ENCODE measurements at places on chromosomes 11 and 22.

DNA sequence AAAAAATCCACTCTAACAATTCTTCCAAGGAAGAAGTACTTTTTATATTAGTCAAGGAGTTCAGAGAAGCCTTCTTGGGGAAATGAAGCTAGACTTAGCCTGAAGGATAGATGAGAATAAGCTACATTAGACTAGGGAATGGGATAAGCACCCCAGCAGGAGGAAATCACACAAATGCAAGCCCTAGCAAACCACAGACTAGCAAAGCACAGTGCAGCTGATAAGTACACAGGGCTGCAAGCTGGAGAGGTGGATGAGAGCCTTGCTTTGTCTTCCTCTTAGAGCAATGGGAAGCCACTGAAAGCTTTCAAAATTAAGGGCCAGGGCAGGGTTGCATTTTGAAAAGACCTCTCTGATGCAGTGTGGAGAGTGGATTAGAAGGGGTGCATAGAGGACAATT is 946.2 kb downstream of the LRRC4C start:
- no peak for DNase-seq

- DNase-seq: no peak
Measured at GRCh38 chr11:44136176-44136945, 40.9 kb downstream of the EXT2 start.

GRCh38 chr11:42407341-42407740 is 904.5 kb upstream of the API5 start:
- no peak for DNase-seq

GRCh38 chr11:83403691-83404389 is 117.7 kb upstream of the CCDC90B start:
- no peak for DNase-seq

- no peak for DNase-seq
Measured at GRCh38 chr22:27422442-27422841, 379.1 kb downstream of the MN1 start.

DNA sequence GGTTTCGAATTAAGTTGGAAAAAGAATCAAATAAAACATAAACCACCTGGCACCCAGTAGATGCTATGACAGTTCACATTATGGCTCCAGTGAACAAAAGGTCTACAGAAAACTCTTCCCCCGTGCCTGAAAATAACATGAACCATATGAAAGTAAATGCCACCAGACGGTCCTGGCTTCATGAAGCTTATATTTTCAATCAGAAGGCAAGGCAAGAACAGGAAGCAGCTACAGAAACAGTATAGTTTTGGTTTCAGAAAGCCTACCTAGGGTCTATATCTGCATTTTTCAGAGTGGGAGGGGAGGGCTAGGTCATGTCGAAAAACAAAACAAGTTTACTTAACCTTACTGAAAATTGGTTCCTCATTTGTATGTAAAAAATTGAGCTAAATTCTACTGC is 9.8 kb downstream of the RAB30 start:
- DNase-seq: no peak

- peak; percentile 49 for DNase-seq
Measured at GRCh38 chr11:65551572-65552387, 6.4 kb downstream of the LTBP3 start.

DNA sequence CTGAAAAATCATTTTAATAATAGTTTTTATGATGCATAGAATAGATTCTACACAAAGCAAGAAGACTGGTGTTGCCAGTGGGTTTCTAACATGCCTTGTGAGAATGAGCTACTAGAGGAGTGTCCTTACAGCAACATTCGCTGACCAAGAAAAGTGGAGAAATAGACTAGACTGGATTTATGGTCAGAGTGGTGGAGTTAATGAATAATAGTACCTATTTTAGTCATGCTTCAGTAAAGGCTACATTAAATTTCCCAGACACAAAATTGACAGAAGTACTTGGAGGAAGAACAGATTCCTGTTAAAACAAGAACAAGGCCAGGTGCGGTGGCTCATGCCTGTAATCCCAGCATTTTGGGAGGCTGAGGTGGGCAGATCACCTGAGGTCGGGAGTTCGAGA is 539.2 kb downstream of the ETS1 start:
- DNase-seq: no peak

DNA sequence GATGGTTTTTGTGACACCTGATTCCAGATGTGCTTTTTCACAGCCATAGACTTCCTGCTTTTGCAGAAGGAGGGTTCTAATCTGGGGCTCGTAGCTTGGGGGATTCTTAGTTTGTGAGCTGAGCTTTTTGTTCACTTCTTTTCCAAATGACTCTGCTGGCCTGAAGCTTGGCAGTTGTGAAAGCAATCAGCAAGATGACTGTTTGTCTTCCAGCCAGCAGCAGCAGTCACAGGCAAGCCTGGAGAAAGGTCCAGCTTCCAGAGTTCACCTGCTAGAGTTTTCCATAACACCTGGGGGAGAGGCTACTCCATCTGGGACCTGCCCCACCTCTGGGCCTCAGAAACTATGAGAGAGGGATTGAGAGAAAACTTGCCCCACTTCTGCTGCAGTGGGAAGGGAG is 4.1 kb downstream of the MARK2 start:
- DNase-seq: no peak

DNA sequence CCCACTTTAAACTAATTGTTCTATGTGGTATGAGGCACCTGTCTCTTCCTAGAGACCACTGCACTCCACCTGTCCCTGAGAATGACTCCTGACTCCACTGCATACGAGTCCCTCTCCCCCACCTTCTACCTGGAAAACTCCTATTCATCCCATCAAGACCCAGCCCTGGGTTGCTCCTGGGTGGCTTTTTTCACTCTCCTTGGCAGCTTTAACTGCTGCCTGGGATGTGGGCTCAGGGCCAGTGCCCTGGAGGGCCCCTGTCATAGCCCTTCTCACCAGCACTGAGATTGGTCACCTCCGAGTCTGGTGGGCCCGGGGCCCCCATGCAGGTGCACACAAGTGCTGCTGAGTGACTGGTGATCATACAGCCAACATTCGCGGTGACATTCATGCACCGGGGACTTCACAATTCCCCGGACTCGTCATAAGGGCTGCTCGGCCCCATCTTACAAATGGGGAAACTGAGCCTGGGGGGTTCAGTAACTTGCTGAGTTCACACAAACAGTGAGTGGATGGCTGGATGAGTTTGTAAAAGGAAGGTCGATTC is 25.9 kb upstream of the TOLLIP start:
- no peak for DNase-seq

DNA sequence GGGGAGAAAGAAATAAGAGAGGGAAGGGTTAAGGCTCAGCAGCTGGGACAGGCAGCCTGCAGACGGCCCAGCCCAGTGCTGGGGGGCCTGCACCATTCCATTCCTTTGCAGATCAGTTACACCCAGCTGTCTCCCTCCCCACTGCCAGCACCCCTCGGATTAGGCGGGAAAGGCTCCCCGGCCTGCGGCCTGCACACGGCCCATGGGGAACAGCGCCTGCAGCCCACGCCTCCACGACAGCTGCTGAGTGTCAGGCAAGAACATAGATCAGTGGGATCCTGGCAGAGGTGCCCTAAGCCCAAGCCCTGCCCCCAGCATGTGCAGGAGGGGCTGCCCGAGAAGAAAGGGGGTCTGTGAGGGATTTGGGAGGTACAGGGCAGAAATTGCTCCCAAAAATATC is 65.8 kb upstream of the MYOD1 start:
- DNase-seq: no peak

DNA sequence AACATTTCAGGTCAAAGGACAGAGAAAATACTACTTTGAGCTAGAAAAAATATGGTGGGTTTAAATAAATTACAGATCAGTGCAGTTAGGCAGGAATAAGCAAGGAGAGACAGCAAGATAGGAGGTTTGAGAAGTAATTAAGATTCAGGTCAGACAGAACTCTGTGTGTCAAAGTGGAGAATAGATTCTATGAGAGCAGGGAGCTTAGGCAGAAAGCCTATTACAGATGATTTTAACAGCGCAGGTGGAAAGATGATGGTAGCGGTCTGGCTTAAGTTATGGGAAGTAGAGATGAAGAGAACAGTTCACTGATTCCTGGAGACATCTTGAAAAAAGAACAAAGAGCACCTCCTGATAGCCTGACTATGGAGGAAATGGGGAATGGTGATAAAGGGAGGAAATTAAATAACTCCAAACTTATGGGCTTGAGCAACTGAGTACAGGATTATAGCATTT is 106.0 kb downstream of the APIP start:
- DNase-seq: no peak

- DNase-seq: no peak
Measured at GRCh38 chr11:20021771-20022362, 138.4 kb downstream of the DBX1 start.

DNA sequence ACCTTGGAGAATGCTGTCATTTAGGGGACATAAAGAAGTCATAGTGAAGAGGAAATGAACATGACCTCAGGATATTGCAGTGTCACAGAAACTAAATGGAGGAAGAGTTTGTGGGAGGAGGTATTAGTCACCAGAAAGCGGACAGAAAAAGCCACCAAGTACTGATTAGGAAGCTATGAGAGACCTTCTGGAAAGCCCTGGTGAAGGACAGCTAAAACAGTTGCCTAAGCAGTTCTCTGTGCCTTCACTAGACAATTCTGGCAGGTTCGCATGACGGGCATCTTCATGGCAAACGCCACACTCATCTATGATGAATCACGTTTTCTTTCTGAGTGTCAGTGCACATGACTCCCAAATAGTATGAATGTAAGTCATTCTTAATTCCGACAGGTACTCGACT is 325.8 kb downstream of the C11orf87 start:
- no peak for DNase-seq

GRCh38 chr22:32700191-32700882 is 101.2 kb upstream of the TIMP3 start:
- DNase-seq: no peak

- DNase-seq: no peak
Measured at GRCh38 chr22:43391306-43391705, 20.5 kb upstream of the MPPED1 start.

DNA sequence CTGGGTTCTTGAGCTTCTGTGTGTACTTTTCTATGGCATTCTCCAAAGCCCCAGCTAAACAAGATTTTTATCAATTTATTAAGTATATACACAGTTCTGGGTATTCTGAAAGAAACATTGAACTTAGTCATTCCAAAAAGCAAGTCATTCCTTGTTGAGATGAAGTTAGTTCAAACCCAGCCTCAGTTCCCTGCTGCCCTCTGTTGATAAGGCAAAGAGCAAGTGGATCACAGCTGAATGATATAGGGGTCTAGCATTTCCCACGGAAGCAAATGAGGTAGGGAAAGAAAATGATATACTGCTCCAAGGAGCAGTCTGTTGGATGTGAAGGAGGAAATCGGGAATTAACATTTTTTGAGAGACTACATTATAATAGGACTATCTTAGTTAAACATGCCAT is 841.8 kb upstream of the TENM4 start:
- no peak for DNase-seq

DNA sequence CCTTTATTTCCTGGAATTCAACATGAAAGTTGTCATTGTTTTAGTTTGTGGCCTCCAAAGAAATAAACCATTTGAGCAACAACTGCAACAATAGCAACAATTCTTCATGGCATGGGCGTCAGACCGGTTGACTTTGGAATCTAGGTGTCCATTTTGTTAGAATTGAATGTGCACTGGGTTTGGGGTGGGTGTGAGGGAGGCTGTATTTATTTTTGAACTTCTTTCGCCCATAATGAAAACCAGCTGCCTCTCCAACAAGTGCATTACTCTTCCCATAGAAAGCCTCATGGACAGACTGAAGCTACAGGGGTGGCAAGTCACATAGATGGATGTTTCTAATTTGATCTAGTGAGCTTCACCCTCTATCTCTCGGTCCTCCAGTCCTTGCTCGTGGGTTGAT is 85.4 kb downstream of the ADAMTS15 start:
- DNase-seq: no peak

DNA sequence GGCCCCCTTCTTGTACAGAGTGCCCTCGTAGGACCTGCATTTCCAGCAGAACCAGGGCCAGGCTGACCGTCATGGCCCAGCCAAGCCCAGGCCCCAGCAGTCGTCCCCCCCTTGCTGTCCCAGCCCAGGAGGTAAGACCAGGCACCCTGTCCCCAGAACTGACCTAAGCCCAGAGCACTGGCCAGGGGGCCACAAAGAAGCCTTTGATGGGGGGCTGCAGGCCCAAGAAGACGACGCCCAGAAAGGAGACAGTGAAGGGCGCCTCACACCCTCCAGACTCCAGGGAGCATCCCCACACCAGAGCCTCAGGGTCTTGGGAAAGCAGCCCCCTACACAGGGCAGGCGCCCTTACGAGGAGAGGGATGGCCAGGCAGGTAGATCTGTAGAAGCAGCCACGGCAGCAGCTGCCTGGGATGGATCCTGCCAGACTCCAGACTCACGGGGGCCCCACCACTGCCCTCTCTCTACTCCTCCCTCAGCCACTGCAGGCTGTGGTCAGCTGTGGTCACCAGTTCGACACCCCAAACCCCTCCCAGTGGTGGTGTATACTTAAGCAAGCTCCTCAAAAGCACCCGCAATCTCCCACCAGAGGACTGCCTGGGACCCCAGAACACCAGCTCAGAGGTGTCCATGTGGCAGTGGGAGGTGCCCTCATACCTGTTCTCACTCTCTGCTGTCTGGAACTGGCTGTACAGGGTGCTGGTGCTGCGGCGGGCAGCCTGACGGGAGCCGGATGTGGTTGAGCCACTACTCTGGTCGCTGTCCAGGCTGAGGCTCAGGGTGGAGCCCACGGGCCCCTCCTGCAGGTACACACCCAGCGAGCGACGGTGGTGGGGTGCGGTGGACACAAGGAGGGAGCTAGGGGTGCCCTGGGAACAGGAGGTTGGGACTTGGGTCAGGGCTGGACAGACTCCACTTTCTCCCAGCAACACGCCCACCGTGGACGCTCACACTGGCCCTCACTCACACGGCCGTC is 27.0 kb downstream of the SBF1 start:
- no peak for DNase-seq

GRCh38 chr11:65537620-65538231 is 12.8 kb downstream of the SCYL1 start:
- no peak for DNase-seq

GRCh38 chr11:78711735-78712134 is 137.1 kb upstream of the NARS2 start:
- no peak for DNase-seq

DNA sequence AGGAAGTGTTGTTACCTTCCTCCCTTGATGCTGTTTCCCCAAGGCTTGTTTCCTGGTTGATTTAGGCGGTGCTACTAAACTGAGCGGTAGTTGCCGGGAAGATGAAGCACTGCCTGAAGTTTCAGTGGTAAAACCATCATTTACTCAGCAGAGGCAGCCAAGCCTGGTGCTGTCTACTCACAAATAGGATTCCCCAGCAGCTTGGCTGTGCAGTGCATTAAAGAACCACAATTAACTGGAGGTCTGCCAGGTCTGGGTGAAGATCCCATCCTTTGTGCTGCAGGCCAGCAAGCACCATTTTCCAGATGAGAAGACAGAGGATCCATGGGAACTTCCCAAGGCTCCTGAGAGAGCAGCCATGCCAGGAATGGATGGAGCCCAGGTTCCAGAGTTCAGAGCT is 231.9 kb upstream of the E2F8 start:
- no peak for DNase-seq

- no peak for DNase-seq
Measured at GRCh38 chr22:38203090-38203810, 1.5 kb downstream of the MAFF start.

DNA sequence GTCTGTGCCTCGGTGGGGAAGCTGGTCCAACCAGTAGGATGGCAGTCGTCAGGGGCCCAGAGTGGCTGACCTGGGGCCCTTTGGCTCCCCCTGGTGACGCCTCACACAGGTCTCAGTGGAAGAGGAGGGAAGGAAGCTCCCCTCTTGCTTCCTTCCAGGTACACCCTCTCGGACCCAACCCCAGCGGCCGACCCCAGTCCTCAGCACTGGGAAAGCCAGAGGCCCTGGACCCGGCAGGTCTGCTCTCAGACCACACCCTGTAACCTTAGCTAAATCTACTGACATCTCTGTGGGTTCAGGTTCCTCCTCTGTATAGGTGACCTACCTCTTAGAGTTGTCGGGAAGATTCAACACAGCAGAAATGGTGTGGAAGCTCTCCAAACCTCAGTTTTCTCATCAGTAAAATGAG is 3.4 kb upstream of the SCUBE1 start:
- DNase-seq: peak; percentile 29
